ENCODE measurements at places on chromosomes 7 and 10. TPM values are rescaled to one million over a fixed set of nuclear protein-coding genes. Genes with fewer than 3 reads are reported as not detected.

Gene DNMBP
- 7.9 TPM for total RNA-seq

Gene HOXA11
- not detected for total RNA-seq

Gene GRID2IP
- not detected for total RNA-seq

Gene COL28A1
- total RNA-seq, result 1.2 TPM

Gene PCLO
- total RNA-seq, result 2.9 TPM

Gene PPP1R9A
- total RNA-seq, result 25.2 TPM

Gene TMEM243
- 2.1 TPM for total RNA-seq

Gene ZPBP
- not detected for total RNA-seq

Gene RSPH10B
- 0.35 TPM for total RNA-seq

Gene C10orf90
- total RNA-seq, result not detected

Gene RSPH10B2
- total RNA-seq, result not detected

Gene USP6NL
- 5.7 TPM for total RNA-seq

Gene CPXM2
- total RNA-seq, result 4.0 TPM

Gene IFIT1B
- not detected for total RNA-seq

Gene DEPP1
- total RNA-seq, result 23.6 TPM

Gene GNG11
- total RNA-seq, result 16.7 TPM

Gene PTPN12
- total RNA-seq, result 56.1 TPM

Gene ERVW-1
- total RNA-seq, result not detected

Gene KMT2E
- 45.3 TPM for total RNA-seq

Gene GRM8
- total RNA-seq, result not detected

Gene TMEM26
- total RNA-seq, result 0.16 TPM

Gene GJD4
- not detected for total RNA-seq

Gene TSPAN14
- 51.6 TPM for total RNA-seq

Gene ZWINT
- total RNA-seq, result 1.5 TPM

Gene CACNB2
- 50.5 TPM for total RNA-seq

Gene NRG3
- total RNA-seq, result 0.39 TPM

Gene ADAM22
- total RNA-seq, result 2.0 TPM

Gene WASL
- total RNA-seq, result 25.5 TPM

Gene BEND7
- total RNA-seq, result 14.0 TPM

Gene GPAM
- 26.7 TPM for total RNA-seq

Gene CTAGE6
- not detected for total RNA-seq

Gene CDK14
- 24.4 TPM for total RNA-seq

Gene INHBA
- total RNA-seq, result 0.51 TPM
